ENCODE measurements at places on chromosomes 6 and 20. TPM values are rescaled to one million over a fixed set of nuclear protein-coding genes. Genes with fewer than 3 reads are reported as not detected.

DNA sequence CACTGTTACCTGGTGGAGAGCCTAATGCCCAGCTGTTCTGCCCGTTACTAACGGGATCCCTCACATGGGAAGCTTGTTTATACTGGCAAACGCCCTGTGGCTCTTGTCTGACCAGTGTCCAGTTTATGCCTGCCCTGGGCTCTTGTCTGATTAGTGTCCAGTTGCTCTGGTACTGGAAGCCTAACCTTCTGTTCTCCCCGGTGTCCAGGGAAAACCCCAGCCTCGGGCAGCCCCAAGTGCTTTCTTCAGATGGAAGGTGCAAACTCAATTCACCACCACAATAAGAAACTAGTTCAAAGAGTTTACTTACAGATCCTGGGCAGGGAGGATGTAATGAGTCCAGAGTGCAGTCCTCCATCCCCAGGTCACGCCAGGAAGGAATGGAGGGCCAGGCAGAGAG is 148.4 kb downstream of the TBXT start:
- H3K4me3 ChIP-seq, result no peak overlapping the region
- no peak overlapping the region for H3K27ac ChIP-seq

GRCh38 chr6:118353564-118353963 is 194.5 kb upstream of the PLN start:
- H3K36me3 ChIP-seq, result no peaks in the 10 kb centered on the region
- DNase-seq, result no peak
- no peaks in the 10 kb centered on the region for H3K27me3 ChIP-seq
- no peak overlapping the region for H3K27ac ChIP-seq
- H3K4me3 ChIP-seq, result no peak overlapping the region

Gene FILIP1
- 41.7 TPM for total RNA-seq

GRCh38 chr6:146553377-146554135 is 9.9 kb downstream of the RAB32 start:
- H3K4me1 ChIP-seq, result peaks cover 10% of the 10 kb centered on the region
- no peak for DNase-seq
- H3K36me3 ChIP-seq, result peaks cover 32% of the 10 kb centered on the region
- H3K27ac ChIP-seq, result no peak overlapping the region
- no peaks in the 10 kb centered on the region for H3K27me3 ChIP-seq

Gene C20orf144
- total RNA-seq, result not detected

Gene ENPP4
- total RNA-seq, result 38.6 TPM

DNA sequence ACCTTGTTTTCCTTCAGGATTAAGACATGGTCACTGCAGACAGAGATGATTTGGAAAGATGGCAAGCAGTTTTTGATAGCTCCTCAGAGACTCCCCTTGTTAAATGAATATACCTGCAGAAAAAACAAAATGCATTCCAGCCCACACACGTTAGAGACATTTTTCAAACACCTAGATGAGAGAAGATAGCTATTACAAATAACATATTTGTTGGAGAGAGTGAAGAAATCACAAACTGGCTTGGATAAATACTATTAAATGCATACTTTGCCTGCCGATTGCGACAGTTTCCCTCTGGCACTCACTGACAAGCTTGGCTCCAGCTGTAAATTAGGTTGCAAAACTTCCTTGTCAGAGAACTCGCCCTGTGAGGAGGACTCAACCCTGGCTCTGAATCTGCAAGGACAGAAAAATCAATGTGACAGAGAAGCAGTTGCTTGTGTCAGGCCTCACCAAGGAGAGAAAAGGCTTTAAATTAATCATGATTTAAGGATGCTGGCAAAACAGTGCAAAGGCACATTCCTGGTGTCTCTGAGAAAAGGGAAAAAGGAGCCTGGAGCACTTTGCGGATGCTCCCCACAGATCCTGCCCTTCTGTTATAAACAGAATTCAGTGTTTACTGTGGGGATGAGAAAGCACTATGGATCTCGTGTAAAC is 423.7 kb upstream of the MARCKS start:
- no peaks in the 10 kb centered on the region for H3K36me3 ChIP-seq
- H3K27ac ChIP-seq, result peak overlapping the region; percentile 39
- no peaks in the 10 kb centered on the region for H3K27me3 ChIP-seq
- no peak for DNase-seq
- H3K4me3 ChIP-seq, result no peak overlapping the region
- H3K4me1 ChIP-seq, result peaks cover 24% of the 10 kb centered on the region

DNA sequence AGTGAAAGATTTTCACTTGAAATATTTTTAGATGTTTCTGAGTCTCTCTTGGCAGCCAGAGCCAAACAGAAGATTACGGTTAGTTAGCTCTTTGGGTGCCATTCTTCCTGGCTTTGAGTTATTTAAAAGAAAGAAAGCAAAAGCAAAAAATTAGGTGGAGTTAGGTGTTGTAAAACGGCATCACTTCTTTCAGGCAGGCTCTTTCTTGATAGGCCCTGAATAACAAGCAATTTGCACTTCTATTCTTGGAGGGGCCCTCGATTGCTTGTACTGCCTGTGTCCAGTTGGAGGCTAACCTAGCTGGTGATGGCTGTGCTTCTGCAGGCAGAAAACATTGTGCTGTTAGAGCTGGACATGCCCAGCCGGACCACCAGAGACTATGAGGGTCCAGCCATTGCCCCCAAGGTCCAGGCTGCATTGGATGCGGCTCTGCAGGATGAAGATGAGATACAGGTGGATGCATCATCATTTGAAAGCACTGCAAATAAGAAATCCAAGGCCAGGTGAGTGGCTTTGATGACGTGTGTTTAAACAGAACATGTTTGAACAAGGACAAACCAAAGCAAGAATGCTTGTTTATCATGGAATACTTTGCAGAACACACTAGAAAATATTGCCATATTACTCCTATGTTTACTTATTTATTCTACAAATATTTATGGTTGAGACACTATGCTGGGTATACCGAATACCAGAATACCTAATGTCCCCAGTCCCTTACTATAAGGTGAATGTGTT is 28.1 kb upstream of the ASXL1 start:
- no peaks in the 10 kb centered on the region for H3K27me3 ChIP-seq
- H3K4me3 ChIP-seq, result no peak overlapping the region
- peaks cover 18% of the 10 kb centered on the region for H3K4me1 ChIP-seq

DNA sequence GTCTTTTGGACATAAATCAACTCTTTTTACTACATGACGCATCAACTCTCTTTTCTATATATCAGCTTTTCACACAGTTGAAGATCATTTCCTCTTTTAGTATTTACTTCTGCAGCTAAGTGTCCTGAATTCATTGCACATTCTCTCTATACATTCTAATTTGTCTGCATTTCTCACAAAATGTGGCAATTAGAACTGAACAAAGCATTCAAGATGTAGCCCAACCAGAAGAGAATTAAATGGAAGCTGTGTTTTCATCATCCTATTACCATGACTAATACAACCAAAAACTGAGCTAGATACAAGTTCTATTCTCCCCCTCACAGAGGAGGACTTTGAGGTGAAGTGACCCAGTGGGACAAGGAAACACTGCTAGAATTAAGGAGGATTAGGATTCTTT is 86.9 kb downstream of the PLCG1 start:
- no peak overlapping the region for H3K4me3 ChIP-seq
- H3K4me1 ChIP-seq, result peaks cover 68% of the 10 kb centered on the region
- no peaks in the 10 kb centered on the region for H3K36me3 ChIP-seq
- H3K27me3 ChIP-seq, result no peaks in the 10 kb centered on the region
- no peak overlapping the region for H3K27ac ChIP-seq
- DNase-seq, result no peak

Gene TREM2
- total RNA-seq, result 1.8 TPM

- H3K27ac ChIP-seq, result no peak overlapping the region
- H3K4me1 ChIP-seq, result peaks cover 4% of the 10 kb centered on the region
- no peaks in the 10 kb centered on the region for H3K36me3 ChIP-seq
Observed at GRCh38 chr6:6452002-6452401, 131.5 kb upstream of the F13A1 start.

Gene SLC13A3
- 0.58 TPM for total RNA-seq

- H3K27me3 ChIP-seq, result no peaks in the 10 kb centered on the region
- peaks cover 27% of the 10 kb centered on the region for H3K4me1 ChIP-seq
- no peak overlapping the region for H3K4me3 ChIP-seq
- H3K27ac ChIP-seq, result no peak overlapping the region
Observed at GRCh38 chr6:107642861-107643328, 153.0 kb downstream of the SOBP start.

DNA sequence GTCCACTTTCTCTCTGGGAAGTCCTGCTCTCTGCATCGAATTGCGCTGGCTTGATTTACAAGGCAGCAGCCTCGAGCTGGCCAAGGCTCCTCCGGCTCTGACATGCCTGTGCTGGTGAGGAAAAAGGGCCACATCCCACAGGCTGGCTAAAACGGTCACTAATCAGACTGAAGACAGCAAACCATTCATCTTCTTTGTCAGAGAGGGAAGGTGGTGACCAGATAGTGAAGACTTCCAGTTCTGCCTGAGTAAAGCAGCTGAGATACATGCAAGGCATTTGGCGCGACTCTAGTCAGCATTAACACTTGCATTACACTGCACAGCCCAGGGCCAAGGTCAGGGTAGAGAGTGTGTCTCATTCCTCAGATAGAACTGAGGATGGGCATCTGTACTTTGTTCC is 203.2 kb upstream of the MAP3K7 start:
- no peak overlapping the region for H3K27ac ChIP-seq
- no peaks in the 10 kb centered on the region for H3K27me3 ChIP-seq
- H3K36me3 ChIP-seq, result no peaks in the 10 kb centered on the region

Gene KHDC1L
- not detected for total RNA-seq

DNA sequence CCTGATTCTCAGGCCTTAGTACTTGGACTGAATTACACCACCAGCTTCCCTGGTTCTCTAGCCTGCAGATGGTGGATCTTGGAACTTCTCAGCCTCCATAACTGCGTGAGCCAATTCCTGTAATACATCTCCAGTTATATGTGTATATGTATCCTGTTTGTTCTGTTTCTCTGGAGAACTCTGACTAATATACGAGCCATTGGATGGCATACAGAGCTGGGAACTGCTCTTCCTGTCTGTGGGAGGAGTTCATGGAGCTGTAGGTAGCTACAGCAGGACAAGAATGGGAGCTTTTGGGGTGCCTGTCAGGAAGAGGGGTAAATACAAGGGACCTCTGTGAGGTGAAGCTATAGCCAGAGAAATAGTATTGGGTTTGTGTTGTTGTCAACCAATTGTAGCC is 41.2 kb downstream of the TMEM14A start:
- H3K27ac ChIP-seq, result no peak overlapping the region
- no peaks in the 10 kb centered on the region for H3K36me3 ChIP-seq
- no peak for DNase-seq
- H3K4me3 ChIP-seq, result no peak overlapping the region

GRCh38 chr20:44513871-44514270 is 8.0 kb downstream of the SERINC3 start:
- H3K4me1 ChIP-seq, result peaks cover 77% of the 10 kb centered on the region
- no peak overlapping the region for H3K27ac ChIP-seq
- H3K36me3 ChIP-seq, result peaks cover 43% of the 10 kb centered on the region
- H3K4me3 ChIP-seq, result no peak overlapping the region
- no peaks in the 10 kb centered on the region for H3K27me3 ChIP-seq
- no peak for DNase-seq

DNA sequence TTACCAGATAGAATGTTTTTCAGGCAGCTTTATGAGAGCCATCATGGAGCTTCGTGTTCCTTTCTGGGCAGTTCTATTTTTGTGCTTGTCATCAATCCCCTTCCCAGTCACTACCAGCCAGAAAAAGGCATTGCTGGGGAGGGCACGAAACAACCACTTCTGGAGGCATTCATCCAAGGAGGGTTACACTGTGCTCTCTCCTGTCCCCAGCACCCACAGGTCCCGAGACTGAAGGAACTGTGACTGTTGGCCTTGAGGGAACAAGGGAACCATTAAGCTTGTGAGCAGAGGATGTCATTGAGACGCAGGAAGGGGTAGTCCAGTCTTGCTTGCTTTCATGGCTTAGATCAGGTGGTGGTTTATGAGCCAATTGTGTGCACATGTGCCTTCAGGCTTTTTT is 20.1 kb upstream of the ENPP5 start:
- H3K27me3 ChIP-seq, result no peaks in the 10 kb centered on the region
- no peak overlapping the region for H3K27ac ChIP-seq
- peak; percentile 64 for DNase-seq
- no peaks in the 10 kb centered on the region for H3K36me3 ChIP-seq

DNA sequence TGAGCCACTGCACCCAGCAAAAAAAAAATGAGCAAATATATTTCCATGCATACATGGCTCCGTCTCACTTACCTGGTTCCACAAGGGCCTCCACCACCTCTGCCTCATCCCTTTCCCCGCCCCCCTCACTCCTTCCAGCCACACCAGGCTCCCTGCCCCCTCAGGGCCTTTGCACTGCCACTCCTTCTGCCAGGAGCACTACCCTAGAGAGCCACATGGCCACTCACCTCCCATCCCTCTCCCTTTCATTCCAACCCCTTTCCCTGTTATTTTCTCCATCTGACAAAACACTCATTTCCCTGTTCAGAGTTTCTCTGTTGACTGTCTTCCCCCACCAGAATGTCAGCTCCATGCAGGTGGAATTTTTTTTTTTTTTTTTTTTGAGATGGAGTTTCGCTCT is 12.8 kb downstream of the SNAI1 start:
- H3K27ac ChIP-seq, result no peak overlapping the region
- H3K4me3 ChIP-seq, result no peak overlapping the region
- H3K27me3 ChIP-seq, result no peaks in the 10 kb centered on the region
- no peaks in the 10 kb centered on the region for H3K36me3 ChIP-seq
- peaks cover 5% of the 10 kb centered on the region for H3K4me1 ChIP-seq
- DNase-seq, result no peak

DNA sequence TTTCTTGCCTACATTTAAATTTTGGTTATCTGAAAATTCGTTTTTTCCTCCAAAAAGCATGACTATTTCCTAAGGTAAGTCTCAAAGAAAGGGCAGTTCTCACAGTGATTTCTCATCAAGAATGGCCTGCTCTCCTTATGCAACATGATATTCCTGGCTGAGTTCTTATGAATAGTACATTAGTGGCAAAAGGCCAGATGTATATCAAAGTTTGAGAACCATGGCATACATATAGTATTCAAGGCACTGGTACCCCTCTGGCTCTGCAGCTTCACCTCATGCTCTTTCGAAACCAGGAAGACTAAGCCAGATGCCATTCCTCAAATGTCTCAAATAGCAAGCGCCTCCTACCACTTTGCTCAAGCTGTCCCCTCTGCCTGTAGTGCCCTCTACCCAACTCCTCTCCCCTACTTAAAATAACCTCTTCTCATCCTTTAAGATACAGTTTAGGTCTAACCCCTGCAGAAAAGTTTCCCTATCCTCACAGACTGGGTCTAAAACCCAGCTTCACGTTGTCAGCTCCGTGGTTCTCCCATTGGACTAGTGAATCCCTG is 280.3 kb downstream of the HACE1 start:
- DNase-seq, result no peak
- no peaks in the 10 kb centered on the region for H3K36me3 ChIP-seq
- H3K27me3 ChIP-seq, result no peaks in the 10 kb centered on the region
- H3K27ac ChIP-seq, result no peak overlapping the region

Measured in esophagus muscularis mucosa (tissue), 4 donors.